ENCODE measurements at places on chromosomes 5 and 9.
A peak's percentile ranks its signal among the peaks of the same experiment; 100 is the strongest.

- DNase-seq, result no peak
Observed at GRCh38 chr5:94017579-94017978, 276.2 kb upstream of the POU5F2 start.

DNA sequence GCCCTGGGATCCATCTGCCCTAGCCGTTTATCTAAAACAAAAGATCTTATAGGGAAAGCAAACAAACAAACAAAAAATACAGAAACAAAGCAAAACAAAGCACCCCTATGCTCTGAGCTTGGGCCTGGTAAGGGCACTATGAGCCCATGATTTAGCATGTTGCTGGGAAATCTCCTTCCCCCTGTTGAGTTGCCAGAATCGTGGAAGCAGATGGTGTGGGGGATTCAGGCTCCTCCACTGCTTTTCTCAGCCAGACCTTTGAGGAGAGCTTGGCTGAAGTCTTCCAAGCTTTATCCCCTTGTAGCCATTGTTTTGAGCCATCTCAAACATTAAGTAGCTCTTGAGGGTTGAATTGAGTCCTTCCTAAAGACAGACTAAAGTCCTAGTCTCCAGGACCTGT, 29.9 kb downstream of the TMC1 start:
- DNase-seq, result no peak

DNA sequence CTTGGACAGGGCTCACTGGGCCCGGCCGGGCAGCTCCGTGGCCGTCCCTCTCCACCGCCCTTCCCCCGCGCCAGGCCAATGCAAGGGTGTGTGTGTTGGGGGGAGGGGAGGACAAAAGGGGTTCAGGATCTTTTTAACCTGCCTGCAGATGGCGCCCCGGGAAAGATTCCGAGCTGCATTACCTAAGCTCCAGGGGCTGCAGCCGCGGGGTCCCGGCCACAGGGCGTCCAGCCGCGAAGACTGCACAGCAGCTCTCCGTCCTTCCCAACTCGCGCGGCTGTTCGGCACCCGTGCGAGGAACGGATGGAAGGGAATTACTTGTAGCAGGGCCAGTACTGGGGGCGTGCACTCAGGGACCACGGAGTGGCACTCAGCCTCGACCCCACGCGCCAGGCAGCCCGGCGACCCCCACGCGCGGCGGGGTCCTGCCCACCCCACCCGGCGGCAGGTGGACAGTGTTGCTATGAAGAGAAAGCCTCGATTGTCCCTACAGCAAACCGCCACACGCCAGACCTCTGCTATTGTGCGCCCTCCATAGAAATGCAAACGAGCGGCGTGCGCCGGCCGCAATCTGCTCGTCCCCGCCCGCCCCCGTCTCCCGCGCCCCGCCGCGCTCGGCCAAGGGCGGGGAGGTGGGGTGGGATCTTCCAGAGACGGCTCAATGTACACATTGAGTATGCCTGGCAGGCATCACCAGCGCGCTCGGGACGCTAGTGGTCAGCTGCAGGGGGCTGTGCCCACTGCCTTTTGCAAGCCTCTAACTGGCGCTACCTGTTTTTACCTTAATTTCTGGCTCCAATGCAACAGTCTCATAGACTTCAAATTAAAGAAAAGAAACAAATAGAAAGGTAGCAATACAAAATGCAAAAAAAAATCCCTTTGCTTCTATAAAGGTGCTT, 796 bp upstream of the GADD45G start:
- peak; percentile 6 for DNase-seq

DNA sequence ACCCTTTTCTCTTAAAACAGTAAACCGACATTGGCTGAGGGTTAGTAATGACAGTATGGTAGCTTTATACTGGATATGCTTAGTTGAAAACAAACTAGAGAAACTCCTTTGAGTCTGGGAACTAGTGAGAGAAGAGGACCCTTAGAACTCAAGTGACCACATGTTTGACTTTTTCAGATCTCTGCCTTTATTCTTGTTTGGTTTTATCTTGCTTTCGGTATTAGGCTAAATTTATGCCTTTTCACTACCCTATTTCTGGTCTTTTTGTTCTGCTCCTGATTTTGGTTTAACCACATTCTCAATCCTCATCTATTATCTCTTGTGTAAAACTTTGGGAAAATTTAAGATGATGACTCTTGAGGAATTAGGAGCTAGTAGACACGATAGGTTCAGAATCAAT, 11.0 kb downstream of the SNAPC3 start:
- no peak for DNase-seq

DNA sequence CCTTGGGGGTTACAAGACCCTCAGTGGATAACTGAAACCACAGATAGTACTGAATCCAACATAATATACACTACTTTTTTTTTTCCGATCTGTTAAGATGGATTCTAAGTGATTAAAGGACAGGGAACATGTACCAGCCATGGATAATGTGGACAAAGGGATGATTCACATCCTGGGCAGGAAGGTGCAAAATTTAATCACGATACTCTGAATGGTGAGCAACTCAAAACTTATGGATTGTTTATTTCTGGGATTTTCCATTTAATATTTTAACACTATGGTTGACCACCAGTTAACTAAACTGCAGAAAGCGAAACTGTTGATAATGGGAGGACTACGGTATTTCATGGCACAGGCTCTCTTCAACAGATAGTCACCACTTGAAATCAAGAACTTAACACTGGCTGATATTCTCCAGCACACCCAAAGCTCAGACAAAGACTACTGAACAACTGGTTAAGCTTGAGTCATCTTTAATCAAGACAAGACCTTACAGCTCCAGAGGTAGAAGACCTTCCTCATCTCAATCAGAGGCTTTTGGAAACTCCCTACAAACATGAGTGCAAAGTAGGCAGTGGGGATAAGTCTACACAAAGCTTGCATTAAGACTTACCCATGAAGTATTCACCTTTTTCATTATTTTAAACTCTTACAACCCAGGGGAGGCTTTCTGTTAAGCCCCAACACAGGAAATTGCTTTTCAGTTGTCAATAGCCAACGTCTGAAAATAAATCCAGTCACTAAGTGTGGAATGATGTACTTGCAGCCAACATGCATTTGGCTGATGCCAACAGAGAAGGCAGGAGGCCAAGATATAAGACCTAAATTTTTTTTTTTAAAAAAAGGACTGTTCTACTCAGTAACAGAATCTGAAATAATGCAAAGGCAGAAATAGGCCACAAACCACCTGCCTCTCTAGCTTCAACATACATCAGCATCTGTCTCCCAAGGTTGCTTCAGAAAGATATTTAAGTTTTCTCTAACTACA, 78.7 kb downstream of the ELAVL2 start:
- DNase-seq, result no peak

DNA sequence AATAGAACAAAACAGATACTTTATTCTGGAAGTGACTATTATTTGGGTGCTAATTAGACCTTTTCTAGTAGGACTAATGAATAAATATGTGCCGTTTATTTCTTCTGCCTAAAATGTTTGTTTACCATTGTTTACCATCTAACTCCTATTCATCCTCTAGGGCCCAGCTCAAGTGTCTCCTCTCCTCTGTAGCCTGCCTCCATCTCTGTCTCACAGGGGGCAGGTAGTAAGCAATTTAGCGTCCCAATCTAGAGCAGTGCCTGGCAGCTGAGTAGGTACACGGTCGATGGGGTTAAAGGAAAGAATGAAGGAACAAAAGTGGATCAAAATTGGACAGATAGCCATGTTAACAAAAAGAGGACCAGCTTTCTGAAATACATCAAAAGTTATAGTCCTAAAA, 230.9 kb downstream of the SLF1 start:
- no peak for DNase-seq

DNA sequence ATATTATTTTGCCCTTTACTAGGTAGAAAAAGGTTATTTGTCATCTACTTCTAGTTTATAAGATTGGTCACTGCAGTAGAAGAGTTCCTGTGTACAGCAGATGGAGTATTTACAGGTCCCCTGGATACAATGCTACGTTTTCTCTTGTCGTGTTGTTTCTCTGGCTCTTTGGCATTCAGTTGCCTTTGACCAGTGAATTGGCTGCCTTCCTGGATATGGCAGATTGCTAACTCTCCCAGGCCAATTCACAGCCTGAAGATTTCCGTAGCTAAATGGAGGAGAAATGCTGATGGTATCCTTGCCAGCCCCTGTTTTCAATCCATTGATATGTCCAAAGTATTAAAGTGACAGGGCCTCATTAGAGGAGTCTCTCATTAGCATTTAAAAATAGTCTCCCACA, 32.5 kb upstream of the GNAQ start:
- no peak for DNase-seq

GRCh38 chr5:167993771-167994170, 297.7 kb upstream of the WWC1 start:
- no peak for DNase-seq

GRCh38 chr9:99820685-99821395, 845 bp upstream of the NR4A3 start:
- DNase-seq, result no peak

DNA sequence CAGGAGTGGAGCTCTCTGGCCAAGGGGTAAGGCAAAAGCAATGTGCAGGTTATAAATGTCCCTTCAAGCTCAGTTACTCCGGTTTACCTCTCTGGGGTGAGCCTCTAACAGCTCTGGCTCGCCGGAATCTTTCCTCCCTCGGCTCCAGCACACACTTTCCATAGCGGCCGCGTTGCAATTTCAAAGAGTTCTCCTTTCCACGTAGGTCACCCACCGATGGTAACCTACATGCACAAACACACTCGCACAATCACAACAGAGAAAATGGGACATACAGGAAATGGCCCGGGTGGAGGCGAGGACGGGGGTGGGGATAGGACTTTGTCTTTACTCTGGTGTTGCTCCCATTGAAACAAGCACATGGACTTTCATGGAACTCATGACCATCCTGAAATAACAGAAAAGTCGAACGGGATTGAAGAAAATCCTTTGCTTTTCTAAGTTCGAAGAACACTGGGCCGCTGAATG, 1.2 kb downstream of the LHFPL2 start:
- no peak for DNase-seq

GRCh38 chr5:65718576-65719310, 3.2 kb downstream of the SGTB start:
- no peak for DNase-seq

- no peak for DNase-seq
Observed at GRCh38 chr9:132716007-132716406, 45.7 kb downstream of the GTF3C4 start.

DNA sequence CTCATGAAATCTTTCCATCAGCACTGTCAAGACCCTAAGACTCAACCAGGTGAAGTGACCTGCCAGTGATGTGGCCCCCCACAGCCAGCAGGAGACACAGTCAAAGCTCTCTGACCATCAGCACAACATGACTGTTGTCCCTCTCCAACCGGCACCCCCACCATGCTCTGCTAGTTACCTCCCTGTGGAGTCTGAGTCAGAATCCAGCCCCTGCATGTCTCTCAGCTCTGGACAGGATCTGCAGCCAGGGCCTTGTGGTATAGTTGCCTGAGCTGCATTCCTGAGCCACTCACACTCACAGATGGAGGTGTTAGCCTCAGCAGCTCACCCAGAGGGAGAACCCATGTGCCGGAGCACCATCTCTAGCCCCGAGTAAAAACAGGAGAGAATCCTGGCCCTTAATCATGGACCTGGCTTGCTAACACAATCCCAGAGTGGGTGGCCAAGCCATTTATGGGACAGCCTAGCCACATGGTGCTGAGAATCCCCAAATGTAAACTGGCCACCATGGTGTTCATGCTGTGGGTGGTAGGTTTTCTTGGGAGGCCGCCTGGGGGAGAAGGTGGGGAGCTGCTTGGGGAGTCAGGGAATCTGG, 237.8 kb downstream of the PAPPA start:
- DNase-seq, result no peak

DNA sequence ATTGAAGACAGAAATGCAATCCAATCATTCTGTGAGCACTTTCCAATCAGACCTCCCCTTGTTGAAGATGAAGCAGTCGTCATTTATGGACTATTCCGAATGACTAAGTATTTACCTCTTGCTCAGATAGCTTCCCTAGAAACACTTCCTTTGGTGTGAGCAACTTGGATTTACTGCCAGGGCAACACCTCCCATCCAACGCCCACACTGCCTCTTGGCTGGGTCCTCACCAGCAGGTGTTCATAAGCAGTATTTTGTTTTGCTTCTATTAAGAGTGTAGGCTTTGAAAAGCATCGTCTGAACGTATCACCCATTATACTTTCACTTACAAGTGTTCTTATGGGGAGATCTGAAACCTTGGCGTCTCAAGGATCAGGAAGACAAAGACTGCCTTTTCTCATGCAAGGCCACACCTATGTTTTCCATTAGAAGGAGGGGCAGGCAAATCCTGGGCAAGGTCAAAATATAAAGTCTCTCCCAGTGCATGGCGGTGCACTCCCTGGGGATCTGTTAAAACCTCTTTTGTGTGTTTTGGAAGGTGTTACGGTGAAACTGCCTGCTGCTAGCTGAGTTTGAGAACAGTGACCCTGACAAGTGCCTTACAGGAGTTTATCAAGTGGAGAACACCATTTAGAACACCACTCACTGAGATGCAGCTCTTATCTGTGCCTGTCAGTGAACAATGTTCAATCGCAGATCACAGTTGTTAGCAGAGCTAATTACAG, 10.6 kb upstream of the MARCHF3 start:
- no peak for DNase-seq

DNA sequence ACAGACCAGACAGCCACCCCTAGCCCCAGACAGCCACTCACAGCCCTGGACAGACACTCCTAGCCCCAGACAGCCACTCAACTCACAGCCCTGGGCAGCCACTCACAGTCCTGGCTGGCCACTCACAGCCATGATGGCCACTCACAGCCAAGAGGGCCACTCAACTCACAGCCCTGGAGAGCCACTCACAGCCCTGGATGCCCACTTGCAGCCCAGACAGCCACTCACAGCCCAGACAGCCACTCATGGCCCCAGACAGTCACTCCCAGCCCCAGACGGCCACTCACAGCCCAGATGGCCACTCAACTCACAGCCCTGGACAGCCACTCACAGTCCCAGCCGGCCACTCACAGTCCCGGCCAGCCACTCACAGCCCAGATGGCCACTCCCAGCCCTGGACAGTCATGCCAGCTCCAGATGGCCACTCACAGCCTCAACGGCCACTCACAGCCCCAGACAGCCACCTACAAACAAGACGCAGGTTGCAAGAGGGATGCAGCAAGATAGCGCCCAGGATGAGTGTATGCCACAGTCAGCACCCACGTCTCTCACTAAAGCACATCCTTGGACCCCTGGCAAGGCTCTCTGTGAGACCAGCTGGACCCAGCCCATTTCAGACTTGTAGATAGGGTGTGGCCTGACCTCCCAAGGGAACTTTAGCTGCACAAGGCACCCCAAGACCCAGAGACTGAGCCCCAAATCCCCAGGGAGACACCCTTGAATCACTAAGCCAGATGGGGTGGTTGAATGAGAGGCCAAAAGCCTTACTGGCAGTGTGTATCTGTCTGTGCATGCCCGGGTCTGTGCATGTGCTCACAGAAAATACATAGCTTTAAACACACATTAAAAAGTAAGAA, 22.4 kb downstream of the ZDHHC11B start:
- DNase-seq, result no peak
